ENCODE measurements at places on chromosomes 1 and 21.
A peak's percentile ranks its signal among the peaks of the same experiment; 100 is the strongest.

GRCh38 chr1:45542591-45542990, 8.0 kb upstream of the AKR1A1 start:
- no peak for DNase-seq

DNA sequence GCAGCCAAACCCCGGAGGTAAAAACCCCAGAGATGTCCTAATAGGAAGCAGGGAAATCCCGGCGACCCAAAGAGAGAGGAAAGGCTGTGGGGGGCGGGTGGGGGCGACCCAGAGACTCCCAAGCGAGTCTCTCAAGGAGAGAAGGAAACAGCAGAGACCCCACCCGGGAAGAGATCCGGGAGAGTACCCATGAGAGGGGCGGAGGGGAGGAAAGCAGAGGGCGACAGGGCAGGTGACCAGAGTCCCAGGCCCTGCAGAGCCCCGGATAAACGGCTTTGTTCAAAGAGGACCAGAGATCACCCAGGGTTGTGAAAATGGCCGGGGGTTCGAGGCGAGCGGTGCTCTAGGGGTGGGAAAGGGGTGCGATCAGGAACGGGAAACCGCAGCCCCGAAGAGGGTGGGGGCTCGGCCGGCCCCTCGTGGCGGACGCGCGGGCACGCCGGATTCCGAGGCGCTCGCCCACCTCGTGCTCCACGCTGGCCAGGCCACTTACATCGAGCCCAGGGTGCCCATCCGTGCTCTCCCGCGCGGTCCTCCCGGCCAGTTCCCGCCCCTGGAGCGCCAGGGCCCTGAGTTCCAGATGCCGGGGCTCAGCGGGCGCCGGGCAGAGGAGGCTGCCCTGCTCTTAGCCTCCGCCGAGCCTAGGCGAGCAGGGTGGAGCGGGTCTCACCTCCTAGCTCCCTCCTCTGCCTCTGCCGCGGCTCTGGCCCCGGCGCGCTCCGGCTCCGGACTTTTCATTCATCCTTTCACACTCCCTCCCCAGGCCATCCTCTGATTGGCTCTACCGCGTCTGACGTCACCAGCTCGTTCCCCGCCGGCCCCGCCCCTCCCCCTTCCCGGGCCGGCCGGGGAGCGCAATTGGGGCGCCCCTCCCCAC, 52.3 kb downstream of the RHBG start:
- peak; percentile 57 for DNase-seq

DNA sequence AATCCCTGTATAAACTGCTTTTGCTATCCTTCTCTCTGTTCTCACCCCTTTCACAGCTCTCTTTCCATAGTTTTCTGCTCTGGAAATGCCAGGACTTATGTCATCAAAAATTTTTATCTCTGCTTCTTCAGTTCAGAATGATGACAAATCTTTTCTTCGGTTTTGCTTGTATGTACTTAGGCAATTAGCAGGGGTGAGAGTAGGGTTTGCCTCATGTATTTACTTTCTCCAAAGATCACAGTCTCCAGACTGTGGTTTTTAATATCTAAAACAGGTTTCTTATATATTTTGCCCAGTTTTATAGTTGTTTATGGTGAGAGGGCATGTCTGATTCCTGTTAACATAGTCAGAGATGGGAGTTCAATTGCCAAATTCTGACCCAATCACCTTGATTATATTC, 235.4 kb upstream of the LYPLAL1 start:
- no peak for DNase-seq

DNA sequence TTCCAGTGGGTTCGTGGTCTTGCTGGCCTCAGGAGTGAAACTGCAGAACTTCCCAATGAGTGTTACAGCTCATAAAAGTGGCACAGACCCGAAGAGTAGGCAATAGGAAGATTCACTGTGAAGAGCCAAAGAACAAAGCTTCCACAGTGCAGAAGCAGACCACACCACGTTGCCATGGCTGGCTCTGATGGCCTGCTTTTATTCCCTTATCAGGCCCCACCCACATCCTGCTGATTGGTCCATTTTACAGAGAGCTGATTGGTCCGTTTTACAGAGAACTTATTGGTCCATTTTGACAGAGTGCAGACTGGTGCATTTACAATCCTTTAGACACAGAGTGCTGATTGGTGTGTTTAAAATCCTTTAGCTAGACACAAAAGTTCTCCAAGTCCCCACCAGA, 131.4 kb upstream of the CHRM3 start:
- no peak for DNase-seq

- DNase-seq: no peak
Measured at GRCh38 chr21:42091899-42092508, 20.9 kb downstream of the UMODL1 start.

DNA sequence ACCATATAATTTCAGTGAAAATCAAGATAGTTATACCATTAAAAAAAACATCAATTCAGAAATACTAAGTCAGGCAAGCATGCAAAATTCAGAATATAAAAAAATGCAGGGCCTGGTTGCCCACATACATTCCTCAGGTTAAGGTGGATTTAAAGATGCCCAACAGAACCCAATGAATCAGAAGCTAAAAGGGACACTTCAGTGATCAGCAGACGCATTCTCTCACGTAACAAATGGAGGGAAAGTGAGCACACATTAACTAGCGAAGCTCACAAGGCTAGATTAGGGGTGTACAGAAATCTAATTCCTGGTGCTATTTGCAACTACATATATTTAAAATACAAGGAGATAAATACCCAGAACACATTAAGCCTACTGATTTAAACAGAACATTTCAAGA, 17.5 kb downstream of the TOMM20 start:
- no peak for DNase-seq

GRCh38 chr1:51731998-51732397, 115.1 kb downstream of the OSBPL9 start:
- no peak for DNase-seq

DNA sequence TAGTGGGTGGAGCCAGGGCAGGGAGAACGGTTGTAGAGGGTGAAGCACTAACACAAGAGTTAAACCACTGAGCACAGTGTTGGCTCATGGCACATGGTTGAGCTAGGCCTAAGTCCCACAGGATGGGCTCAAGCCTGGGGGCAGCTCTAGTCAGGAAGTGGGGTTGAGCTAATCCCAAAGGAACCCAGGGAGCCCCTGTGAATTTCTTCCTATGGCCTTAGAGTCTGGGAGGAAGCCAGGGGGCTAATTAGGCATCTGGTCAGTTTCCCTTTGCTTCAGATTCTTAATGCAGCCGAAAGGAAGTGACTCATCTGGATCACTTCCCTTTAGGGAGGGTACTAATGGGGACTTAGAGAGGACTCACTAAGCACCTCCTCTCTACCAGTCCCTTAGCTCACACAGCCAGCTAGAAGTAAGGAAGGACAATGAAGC, 10.1 kb downstream of the CFAP45 start:
- no peak for DNase-seq

DNA sequence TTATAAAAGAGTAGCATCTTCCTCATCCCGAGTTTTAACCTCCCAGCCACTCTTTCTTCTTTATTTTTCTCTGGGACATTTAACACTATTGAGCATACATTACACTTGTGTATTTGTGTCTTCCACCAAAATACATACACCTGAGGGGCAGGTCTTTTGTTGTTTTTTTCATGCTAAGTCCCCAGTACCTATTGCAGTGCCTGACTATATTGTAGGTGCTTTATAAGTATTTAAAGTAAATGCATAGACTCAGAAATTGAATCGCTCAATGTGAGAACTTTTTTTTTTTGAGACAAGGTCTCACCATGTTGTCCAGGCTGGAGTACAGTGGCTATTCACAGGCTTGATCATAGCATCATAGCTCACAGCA, 7.8 kb upstream of the SEMA4A start:
- DNase-seq: no peak

DNA sequence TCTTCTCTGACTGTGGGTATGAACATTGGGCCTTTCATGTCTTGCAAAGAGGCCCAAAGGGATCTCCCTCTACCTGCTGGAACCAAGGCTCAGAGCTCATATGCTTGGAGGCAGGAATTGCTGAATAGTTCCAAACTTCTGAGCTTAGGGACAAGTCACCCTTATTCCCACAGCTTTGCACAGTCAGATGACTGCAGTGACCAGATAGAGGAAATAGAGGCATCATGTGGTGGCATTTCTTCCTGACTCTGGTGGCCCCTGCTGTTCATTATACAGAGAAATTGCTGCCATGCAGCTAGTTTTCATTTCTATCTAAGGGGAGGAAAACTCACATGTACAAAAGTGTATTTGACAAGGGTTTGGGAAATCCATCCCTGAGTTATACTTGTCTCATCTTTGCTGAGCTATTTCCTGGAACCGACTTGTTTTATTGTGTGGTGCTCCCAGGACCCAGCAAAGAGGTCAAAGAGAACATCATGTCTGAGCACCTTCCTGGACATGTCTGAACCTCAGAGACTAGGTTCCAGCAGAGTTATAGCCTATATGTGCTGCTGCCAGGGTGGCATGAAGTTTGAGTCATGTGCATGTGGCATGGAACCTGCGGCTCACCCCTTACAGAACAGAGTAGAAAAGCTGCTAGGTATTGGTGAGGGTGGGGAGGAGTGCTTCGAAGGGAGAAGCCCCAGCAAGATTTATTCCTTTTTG, 131.2 kb downstream of the PIK3R3 start:
- no peak for DNase-seq

GRCh38 chr21:46214478-46215340, 13.9 kb downstream of the LSS start:
- no peak for DNase-seq

- DNase-seq: no peak
Measured at GRCh38 chr1:169941982-169942830, 48.5 kb upstream of the SCYL3 start.

- DNase-seq: no peak
Measured at GRCh38 chr1:84988588-84988987, 8.3 kb downstream of the MCOLN2 start.

DNA sequence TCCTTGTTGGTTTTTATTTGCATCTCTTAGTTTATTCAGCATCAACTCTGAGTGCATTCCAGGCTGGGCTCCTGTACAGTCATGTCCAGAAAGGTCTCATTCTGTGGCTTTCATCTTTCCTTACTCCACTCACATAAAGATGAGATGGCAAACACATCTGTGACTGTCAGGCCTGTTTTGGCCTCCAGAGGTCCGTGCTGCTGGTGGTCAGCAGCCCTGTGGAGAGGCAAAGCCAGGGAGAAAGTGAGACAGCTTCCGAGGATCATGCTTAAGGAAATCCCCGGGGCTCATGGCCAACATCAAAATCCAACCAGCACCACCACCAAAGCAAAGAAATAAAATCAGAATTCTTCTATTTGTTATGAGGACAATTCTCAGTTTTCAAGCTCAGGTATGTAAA, 96.1 kb upstream of the HIVEP3 start:
- no peak for DNase-seq

DNA sequence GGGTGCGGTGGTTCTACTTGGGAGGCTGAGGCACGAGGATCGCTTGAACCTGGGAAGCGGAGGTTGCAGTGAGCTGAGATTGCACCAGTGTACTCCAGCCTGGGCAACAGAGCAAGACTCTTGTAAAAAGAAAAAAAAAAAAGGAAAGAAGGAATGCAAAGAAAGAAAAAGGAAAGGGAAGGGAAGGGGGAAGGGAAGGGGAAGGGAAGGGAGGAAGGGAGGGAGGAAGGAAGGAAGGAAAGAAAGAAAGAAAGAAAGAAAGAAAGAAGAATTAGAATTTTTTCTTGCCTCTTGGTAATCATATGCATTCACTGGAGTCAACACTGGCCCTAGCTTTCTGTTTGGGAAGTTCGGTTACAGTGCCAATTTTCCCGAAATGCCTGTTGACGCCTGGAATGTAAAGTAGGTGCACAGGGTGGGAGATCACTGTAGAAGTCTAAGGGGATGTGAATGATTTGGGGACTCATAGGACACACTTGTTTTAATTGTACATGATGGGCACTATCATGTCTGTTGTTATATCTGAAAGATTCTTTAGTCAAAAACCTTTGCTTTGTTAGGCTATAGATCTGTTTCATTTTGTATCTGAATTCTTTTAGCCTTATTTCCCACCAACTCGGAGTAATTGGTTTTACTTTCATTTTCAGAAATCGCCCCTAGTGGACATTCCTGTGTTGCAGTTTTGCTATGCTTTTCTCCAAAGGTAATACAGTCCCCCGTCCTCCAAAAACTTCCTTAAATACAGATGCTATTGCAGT, 59.8 kb upstream of the MORC3 start:
- DNase-seq: no peak

- no peak for DNase-seq
Measured at GRCh38 chr1:201408176-201408833, 9.2 kb upstream of the LAD1 start.

GRCh38 chr1:239914751-239915231, 176.9 kb upstream of the FMN2 start:
- DNase-seq: no peak

GRCh38 chr1:205395616-205396015, 26.2 kb downstream of the LEMD1 start:
- DNase-seq: no peak

DNA sequence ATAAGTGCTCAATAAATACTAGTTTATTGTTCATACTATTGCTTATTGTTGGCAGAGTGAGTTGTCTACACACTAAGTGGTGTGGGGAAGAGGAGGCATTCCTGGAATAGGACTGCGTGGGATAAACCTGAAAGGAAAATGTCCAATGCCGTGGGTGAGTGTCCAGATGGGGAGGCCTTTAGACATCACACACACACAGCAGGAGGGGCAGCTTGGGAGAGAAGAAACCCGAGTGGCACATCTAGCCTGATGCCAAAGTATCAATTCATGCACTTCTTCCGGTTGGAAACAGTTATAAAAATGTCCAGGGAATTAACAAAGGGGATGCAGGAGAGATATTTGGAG, 27.3 kb downstream of the CCN1 start:
- DNase-seq: no peak

- DNase-seq: no peak
Measured at GRCh38 chr1:89531480-89532139, 7.0 kb downstream of the LRRC8B start.

GRCh38 chr1:161502181-161502580, 3.1 kb upstream of the FCGR2A start:
- DNase-seq: no peak

DNA sequence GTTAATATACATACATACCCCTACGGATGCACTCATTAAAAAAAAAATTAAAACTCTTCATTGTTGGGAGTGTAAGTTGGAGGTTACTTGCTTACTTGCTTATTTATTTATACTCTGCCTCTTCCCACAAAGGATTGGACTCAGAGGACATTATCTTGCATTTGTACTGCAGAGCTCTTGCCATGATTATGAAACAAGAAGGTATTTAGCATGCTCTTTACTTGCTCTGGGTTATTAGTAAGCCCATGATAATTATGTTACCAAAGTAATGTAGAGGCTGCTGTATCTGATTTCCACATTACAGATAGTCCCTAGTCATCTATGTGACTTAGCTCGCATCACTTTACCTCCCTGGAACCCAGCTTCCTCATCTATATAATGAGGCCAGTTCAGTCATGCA, 355.1 kb upstream of the PTBP2 start:
- no peak for DNase-seq

DNA sequence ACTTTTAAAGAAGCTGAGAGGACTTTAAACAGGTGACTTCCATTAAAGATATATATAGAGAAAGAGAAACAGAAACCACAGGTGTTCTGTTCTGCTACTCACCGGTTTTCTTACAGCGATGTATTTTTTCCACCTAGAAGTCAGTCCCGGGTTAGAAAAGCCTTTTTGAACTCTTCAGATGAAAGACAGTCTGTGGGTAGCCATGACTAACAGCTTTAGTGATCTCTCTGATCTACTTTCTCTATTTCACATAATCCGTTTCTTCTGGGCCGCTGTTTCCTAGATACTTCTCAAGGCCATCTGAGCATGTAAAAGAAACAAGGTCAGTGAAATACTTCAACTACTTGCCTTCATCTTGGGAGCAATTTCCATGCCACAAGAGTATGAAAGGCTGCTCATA, 25.1 kb downstream of the WDR64 start:
- no peak for DNase-seq

GRCh38 chr1:201614262-201615015, 75.5 kb downstream of the NAV1 start:
- no peak for DNase-seq
